ENCODE measurements at places on chromosomes 5 and 9.

DNA sequence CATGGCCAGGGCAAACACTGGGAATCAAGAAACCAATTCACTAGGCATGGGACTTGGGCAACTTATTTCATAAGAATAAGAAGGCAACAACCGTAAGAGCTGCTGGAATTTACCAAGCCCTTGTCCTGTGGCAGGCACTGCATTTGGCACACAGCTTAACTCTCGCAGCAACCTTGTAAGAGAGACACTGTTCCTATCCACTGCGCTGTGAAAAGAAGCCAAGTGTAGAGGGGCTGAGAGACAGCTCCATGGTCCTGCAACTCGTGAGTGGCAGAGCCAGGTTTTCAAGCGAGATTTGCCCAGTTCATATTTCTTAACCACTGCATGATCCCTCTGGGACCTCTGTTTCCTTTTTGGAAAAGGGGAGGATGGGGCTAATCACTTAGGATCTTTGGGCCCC, 129.3 kb upstream of the STC2 start:
- no peak for DNase-seq

GRCh38 chr9:114035845-114036801, 42.0 kb downstream of the AMBP start:
- no peak for DNase-seq

DNA sequence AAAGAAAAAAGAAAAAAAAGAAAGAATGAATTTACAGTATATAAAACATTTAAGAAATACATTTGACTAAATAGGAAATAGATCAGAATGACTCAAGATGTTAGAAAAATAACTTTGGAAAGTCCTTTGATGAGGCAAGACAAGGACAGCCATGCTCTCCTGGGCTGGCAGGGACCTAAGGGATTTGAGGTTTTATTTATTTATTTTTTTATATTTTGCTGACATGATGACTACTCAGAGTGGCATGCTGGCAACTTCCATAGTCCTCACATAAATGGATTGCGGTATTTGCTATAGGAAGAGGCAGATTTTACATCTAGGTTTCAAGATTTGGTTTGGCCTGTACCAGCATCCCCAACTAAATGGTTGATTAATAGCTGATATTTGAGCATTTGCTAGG, 17.7 kb downstream of the SLC28A3 start:
- no peak for DNase-seq

GRCh38 chr5:2038321-2039179, 155.8 kb upstream of the IRX4 start:
- peak; percentile 37 for DNase-seq

- DNase-seq = no peak
Measured at GRCh38 chr9:126001581-126002225, 254.5 kb downstream of the PBX3 start.

- no peak for DNase-seq
Measured at GRCh38 chr5:14172149-14172795, 29.1 kb downstream of the TRIO start.

- DNase-seq = no peak
Measured at GRCh38 chr5:170006021-170006420, 25.7 kb upstream of the INSYN2B start.

- DNase-seq = peak; percentile 95
Measured at GRCh38 chr9:114372921-114373448, 14.8 kb downstream of the AKNA start.

DNA sequence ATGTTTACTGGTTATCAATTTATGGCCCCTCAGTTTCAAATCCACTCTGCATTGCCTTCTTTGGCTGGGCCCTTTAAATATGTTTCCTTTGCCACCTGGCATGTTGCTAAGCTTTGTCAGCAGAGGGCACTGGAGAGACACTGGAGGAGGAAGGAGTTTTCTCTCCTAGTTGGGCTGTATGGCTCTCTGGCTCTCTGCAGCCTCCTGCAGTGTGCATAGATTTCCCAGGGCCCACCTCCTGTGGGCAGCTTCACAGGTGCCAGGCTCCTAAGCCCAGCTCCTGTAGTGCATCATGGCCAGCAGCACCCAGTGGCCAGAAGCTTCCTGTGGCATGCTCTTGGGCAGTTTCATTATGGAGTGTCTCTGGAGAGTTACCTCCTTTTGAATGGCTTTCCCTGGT, 23.3 kb downstream of the CAVIN4 start:
- DNase-seq = peak; percentile 35

DNA sequence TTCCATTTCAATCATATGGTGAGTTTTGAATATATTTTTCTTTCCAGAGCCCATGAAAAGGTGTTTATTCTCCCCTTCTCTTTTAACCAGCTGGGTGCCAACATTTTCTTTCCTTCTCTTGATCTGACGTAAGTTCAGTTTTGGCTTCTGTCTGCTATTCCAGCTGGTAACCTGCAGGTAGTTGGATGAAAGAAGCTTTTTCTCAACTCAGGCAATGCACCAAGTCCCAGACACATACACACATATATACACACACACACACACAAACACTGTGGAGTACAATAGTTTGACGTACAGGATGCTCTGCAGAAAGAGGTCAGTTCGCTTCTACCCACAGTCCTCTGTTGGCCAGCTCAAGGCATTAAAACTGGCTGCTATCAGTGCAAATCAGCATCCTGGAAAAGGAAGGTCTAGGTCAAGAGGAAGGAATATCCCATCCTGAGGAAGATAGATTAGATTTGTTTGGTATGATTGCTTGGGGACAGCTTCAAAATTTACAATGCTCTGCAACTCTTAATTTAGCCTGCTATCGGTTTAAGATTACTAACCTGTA, 214.3 kb upstream of the SEMA6A start:
- DNase-seq = no peak

GRCh38 chr5:13212886-13213285, 731.6 kb downstream of the DNAH5 start:
- DNase-seq = no peak

- DNase-seq = no peak
Measured at GRCh38 chr5:96404191-96404867, 28.7 kb downstream of the PCSK1 start.

DNA sequence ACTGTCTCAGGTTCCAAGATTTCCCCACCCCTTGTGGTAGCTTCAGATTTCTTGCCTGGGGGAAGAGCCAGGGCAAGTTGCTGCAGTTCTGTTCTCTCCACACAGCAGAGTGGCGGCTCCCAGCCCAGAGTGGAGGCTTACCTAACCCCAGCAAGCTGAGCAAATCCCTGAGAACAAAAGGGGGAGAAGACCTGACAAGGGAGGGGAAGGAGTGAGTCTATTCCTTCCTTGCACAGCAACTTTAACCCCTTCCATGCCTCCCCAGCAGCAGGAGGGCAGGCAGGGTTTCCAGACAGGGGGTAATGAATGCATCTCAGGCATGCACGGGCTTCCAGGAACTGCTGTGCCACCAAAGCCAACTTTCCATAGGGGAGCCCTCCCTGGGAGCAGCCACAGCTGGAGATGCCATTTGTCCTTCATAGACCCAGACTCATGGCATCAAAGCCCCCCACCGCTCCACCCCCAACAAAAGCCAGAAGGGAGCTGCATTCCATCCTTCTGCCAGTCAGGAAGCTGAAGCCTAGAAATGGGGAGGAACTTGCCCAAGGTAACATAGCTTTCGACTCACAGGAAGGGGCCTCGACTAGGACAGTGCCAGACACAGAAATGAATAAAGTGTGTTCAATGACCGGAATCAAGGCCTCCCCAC, 28.8 kb upstream of the FAT2 start:
- DNase-seq = no peak

- DNase-seq = no peak
Measured at GRCh38 chr5:65876970-65877369, 49.4 kb upstream of the ERBIN start.

- DNase-seq = no peak
Measured at GRCh38 chr9:132175431-132175830, 13.6 kb downstream of the NTNG2 start.

DNA sequence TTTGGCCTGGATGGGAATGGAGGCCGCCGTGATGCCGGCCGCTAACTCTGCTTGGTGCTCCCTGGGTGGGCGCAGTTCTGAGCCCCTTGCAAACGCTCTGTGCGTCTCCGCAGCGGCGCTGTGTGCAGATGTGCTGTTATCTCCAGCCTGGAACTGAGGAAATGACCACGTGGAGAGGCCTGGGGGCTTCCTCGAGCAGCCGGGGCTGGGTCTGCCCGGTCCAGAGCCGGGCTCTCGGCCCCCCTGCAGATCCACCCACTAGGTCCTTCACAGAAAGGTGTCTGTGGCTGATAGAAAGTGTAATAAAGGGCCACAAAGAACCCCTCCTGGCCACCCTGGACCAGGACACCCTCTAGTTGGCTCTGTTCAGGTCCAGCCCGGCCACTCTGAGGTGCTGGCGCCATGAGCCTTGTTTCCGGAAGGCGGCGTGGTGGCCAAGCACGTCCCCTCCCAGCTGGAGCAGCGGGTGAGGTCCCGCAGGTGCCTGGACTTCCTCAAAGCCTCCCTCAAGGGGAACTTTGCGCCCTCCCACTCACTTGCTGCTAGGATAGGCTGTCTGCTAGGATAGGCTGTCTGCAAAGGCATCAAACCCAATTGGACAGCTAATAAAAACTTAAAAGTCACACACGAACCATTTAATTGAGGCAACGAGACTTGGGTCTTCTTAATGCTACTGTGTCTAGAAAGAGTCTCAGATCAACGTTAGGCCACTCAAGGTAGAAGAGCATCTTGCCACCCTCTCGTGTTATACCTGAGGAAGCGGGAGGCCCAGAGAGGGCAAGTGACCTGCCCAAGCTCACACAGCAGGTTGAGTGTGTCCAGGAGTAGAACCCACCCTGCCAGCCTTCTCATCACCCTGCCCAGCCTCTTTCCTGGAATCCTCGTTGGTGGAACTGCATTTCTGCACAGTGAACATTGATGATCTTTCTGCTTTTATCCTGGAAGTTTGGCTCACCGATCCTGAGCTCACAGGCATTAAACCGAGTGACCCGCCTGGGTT, 109.3 kb upstream of the FCN2 start:
- DNase-seq = no peak

DNA sequence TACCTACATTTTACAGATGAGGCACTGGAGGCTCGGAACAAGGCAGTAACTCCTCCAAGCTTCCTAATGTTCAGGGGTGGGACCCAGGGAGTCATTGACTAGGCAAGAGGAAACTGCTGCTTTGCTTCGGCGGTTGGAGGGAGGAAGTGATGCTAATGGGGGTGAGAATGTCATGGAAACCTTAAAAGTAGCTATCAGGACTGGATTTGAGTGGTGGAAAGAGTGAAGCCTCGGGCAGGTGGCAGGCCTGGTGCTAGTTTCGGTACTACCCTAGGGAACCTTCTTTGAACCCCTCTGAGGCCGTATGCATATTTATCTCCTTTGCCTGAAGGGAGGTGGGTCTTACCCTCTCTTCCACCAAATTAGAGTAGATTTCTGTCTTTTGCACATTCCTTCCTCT, 1.6 kb downstream of the BSPRY start:
- peak; percentile 82 for DNase-seq

GRCh38 chr9:109903515-109904138, 123.6 kb downstream of the PALM2AKAP2 start:
- DNase-seq = peak; percentile 73

DNA sequence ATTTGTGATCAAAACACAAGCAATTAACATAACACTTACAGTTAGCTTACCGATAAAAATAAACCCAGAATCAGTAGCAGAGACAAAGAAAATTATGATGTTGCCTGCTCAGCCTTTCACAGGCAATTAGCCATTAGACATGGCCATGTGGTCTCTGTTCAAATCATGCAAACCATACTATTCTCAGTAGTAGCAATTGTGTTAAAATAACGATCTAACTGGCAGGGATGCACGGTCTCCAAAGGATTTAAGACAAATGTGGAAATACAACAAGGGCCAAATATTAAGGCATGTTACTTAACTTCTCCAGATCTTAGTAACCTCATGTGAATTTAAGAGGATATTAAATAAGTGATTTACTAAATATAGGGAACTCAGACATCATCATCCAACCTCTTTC, 59.5 kb downstream of the PTBP3 start:
- no peak for DNase-seq

GRCh38 chr9:71250581-71250980, 129.2 kb upstream of the TRPM3 start:
- no peak for DNase-seq

GRCh38 chr9:71806901-71807307, 38.6 kb upstream of the CEMIP2 start:
- DNase-seq = peak; percentile 87

DNA sequence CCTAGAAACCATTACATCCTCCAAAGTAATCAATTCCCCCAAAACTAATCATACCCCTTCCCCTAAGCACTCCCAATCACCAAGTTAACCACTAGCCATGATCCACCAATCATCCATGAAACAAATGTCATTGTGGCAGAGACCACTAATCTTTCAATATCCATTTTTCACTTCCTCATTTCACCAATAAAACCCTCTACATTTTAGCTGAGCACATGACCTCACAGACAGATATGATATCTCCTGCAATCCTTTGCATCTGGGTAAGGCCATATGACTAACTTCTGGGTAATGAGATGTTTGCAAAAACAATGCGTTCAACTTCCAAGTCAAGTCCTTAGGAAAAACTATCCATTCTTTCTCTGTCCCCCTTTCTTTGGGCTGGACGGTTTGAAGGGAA, 20.7 kb downstream of the OR2S2 start:
- no peak for DNase-seq

DNA sequence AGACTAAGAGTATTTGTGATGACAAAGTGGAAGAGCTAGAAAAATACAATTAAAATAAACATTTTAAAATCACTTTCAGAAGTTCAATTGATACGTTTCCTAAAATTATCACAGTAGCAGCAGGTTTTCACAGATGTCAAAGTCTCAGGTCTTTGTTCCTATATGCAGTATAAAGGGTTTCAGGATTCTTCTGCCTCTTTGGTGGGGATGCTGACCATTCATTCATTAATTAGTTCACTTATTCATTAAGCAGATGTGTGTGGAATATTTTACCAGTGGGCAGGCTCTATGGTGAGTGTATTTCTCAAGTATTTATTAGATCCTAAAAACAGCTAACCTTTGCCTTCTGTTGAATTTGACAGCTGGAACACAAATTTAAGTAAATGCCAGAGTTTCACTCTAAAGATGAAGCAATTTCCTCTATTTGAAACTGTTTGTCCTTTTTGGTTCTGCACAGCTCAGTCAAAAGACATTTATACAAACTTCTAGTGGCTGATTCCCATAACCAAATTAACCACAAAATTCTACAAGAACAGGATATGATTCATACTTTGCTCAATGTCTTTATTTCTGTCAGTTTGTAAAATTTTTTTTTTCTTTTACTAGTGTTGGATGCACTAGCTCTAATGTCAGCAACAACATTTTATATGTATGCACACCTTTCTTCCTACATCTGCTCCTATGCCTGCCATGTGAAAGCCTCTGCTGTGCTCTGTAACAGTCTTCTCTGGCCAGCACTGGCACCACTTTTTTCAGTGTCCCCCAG, 75.9 kb upstream of the PRR16 start:
- peak; percentile 94 for DNase-seq

- no peak for DNase-seq
Measured at GRCh38 chr5:133415906-133416305, 196.4 kb downstream of the FSTL4 start.
